ENCODE measurements at places on chromosomes 1 and 21.

GRCh38 chr1:5622412-5622811 lies 369.8 kb downstream of the NPHP4 start:
- DNase-seq = no peak

DNA sequence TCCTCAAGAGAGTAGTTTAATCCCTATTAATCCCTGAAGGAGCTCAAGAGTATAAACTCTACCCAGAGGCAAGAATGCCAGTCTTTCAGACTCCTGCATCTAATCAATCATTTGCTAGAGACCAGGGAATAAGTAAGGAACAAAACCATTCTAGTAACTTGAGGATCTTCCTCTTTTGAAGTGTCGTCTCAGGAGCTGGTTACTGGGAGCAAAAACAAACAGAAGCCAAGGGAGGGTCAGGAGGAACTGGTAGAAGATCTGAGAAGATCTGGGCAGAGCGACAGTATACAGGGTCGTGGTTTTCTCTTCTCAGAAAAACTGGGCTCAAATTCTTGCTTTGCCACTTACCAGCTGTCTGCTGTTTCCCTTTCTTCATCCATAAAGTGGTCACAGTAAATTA lies 69.3 kb downstream of the RPS6KA1 start:
- no peak for DNase-seq

- DNase-seq = no peak
Measured at GRCh38 chr1:75672528-75673393, 51.7 kb upstream of the ACADM start.

- no peak for DNase-seq
Measured at GRCh38 chr1:61183471-61184039, 101.2 kb downstream of the NFIA start.

DNA sequence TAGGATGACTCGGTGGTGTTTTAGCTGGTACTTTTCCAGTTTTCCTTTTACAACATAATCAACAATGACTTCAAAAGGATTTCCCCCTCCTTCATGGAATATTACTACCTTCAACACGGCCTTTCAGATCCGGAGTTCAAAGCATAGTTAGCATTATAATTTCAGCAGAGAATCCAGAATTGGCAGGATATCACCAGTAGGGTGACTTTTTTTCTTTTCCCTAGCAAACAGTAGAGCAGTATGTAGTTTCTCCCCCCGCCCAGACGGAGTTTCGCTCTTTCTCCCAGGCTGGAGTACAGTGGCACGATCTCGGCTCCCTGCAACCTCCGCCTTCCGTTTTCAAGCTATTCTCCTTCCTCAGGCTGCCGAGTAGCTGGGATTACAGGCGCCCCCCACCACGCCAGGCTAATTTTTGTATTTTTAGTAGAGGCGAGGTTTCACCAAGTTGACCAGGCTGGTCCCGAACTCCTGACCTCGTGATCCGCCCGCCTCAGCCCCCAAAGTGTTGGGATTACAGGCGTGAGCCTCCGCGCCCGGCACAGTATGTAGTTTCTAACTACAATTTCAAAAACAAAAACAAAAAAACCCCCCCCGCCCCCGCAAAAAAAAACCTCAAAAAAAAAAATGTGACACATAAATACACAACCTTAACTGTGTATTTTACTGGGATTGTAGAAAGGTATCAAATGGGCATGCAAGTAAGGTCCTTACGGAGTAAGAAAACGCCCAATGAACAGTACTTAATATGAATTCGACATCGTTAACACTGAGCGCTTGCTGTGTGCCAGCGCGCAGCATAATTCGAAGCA lies 1.5 kb upstream of the COX20 start:
- peak; percentile 41 for DNase-seq

DNA sequence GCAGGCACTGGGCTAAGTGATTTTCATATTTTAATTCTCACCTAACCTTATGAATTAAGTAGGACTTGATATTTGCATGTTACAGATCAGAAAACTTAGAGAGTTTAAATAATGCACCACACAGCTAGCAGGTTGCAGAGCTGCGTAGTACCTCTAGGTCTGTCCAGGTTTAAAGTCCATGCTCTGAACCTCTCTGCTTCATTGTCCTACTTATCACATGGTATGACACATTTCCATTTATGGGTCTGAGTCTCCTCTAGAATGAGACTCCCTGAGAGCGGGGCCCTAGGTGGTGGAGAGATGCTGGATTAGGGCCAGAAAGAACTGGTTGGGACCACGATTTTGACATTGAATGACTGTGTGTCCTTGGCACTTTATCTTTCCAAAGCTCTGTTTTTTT lies 102.5 kb upstream of the USP24 start:
- DNase-seq = no peak

GRCh38 chr1:29984166-29984861 lies 739.1 kb downstream of the MATN1 start:
- DNase-seq = no peak

GRCh38 chr1:108120163-108120562 lies 80.0 kb downstream of the SLC25A24 start:
- DNase-seq = no peak

- no peak for DNase-seq
Measured at GRCh38 chr1:96721053-96721415, 550 bp upstream of the PTBP2 start.

DNA sequence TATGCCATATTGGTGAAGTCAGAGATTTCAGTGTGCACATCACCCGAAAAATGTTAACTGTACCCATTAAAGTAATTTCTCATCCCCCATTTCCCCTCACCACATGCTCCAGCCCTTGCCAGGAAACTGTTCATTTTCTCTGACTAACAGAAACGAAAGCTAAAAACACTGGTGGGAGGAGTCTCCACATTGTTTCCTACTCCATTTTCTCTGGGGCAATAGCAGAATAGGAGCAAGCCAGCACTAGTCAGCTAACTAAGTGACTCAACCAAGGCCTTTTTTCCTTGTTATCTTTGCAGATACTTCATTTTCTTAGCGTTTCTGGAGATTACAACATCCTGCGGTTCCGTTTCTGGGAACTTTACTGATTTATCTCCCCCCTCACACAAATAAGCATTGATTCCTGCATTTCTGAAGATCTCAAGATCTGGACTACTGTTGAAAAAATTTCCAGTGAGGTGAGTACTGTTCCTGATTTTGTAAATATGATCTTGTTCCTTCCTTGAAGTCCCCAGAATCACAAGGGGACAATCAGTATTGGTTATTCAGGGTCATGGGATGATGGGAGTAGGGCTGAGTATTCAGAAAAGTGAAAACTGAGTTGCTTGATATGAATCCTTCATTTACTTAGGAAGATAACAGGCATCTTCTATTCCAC lies at the start of gene IFI16:
Gene IFI16, plus strand, starts transcription at position 204 of the 658 bp plus-strand sequence. CDS start 4,774 bp downstream, outside the sequence.
- peak; percentile 20 for DNase-seq

DNA sequence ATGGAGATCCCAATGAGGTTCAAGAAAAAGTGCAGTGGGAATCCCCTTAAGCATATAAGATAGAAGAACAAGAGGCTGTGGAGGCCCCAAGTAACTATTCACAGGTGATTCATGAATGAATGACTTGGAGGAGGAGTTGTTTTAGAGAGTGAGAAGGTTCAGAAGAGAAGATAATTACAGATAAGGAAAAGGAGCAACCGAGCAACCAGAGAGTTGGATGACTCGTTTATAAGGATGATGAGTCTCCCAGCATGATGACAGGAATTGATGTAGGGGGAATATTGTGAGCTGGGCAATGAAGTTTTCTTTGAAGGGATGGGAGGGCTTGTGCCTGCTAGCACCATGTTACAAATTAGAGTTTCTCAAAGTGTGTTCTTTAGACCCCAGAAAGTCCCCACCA lies 9.8 kb downstream of the C8A start:
- DNase-seq = no peak

All from stimulated activated naive CD4-positive, alpha-beta T cell (primary cell).